ENCODE measurements at places on chromosomes 4 and X.

DNA sequence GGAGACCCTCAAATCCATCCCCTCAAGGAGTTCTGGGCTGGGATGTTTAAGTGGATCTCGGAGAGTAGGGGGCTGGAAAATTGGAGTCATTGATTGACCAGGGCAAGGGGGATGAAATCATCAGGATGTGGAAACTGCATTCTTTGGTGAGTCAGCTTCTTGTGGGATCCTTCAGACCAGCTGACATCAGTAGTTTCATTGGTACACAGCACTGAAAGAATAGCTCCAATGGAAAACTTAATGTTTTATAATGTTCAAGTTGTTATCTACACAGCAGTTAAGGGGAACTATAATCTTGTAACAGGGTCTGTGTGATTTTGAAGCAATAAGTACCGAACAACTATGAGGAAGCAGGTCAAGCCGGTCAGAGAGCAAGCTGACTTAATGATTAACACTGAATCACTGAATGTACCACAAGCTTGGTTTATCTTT, 506.1 kb downstream of the RPA4 start:
- DNase-seq, result no peak

DNA sequence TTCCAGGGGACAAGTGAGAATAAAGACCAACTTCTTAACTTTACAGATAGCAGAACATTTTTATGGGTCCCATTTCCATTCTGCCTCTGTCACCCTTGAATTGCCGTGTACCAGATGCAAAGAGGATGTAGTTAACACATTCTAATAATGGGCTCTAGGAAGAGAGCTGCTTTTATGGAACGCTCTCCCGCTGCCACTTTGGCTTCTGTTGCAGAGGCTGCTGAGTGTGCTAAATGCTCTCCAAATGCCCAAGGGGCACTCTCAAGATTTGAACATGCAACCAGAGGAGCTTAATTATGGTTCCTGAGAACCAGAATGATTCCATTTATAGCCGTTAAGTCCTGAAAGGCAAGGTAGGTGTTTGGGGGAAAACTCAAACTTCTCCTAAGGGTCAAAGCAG, 28.1 kb upstream of the GPC3 start:
- DNase-seq, result no peak

GRCh38 chr4:164700471-164700870, 53.5 kb upstream of the SMIM31 start:
- no peak for DNase-seq

GRCh38 chr4:152072906-152073305, 312.1 kb upstream of the GATB start:
- DNase-seq, result no peak

- DNase-seq, result no peak
These were observed 40.6 kb upstream of the CYP2U1 start for GRCh38 chr4:107890779-107891178.

DNA sequence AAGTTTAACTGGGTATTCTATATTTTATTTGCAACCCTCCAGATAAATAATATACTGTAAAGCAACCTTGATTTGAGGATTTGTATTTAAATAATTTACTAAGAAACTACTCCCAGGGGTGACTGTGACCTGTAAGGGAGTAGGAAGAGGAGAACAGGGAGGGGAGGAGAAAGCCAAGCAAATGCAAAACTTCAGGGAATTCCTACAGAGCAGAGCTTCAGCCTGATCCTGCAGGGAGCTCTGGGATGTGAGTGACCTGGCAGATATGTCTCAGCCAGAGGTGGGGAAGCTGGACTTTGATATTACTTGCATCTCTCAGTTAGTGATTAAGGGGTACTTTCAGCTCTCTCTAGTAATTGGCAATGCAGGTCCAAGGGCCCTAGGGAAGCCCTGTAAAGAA, 302.0 kb downstream of the FRMPD4 start:
- DNase-seq, result no peak
